ENCODE measurements at places on chromosomes 5 and 9.

DNA sequence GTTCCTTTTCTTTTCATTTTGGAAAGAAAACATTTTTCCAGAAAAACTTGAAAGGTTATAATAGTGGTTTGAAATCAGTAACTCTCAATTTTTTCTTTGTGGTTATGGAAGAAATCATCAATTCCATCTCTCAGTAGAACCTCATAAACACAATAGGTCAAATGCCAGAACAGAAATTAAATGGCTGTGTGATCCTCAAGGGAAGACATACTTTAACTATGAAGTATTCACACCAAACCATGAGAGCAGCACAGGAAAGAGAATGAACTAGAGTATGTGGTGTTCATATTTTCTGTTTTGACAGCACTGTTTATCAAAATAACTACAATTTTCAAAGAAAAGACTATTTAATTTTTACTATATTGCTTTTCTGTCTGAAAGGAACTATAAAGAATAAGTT, 29.7 kb upstream of the EFNA5 start:
- no peak for DNase-seq

GRCh38 chr9:87337335-87338087, 160.2 kb upstream of the DAPK1 start:
- no peak for DNase-seq

- DNase-seq, result no peak
Measured at GRCh38 chr5:158780656-158781237, 319.0 kb downstream of the EBF1 start.

DNA sequence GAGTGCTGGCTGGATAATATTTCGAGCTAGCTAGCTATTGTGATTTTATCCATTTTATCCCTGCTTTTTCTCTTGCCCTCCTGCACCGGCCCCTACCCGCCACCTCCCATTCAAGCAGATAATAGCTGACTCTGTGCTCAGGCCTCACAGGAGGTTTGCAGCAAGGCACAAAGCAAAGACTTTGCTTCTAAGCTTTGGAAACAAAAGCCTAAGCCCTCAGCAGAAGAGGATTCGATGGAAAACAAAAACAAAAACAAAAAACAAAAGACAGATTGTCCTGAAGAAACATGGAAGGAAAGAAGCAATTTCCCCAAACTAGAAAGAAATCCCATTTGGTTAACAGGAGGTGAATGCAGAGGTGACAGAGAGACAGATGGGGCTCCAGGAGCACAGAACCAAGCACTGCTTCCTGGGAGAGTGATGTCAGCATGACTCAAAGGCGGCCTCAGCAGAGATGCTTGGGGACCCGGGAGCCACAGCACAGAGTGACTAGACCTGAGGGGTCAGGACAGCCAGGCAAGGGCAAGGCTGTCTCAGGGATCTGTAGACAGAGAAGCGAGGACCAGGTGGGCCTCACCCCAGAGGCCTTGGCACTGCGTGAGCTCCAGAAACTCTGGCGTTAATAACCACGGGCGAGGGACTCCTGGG, 28.4 kb downstream of the MTX3 start:
- no peak for DNase-seq

DNA sequence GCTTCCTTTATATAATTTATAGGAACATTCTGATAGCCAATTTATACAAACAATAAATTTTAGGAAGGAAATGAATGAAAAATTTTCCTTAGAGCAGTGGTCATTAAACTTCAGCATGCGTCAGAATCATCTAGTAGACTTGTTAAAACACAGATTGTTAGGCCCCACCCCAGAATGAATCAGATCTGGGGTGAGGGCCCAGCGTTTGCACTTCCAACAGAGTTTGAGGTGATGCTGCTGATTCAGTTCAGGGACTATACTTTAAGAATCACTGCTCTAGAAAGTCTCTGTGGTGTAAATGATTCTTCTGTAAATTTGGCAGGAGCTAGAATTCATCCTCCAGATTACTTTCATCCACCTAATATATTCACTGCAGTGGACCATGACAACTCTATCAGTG, 80.4 kb downstream of the SLC12A2 start:
- no peak for DNase-seq

DNA sequence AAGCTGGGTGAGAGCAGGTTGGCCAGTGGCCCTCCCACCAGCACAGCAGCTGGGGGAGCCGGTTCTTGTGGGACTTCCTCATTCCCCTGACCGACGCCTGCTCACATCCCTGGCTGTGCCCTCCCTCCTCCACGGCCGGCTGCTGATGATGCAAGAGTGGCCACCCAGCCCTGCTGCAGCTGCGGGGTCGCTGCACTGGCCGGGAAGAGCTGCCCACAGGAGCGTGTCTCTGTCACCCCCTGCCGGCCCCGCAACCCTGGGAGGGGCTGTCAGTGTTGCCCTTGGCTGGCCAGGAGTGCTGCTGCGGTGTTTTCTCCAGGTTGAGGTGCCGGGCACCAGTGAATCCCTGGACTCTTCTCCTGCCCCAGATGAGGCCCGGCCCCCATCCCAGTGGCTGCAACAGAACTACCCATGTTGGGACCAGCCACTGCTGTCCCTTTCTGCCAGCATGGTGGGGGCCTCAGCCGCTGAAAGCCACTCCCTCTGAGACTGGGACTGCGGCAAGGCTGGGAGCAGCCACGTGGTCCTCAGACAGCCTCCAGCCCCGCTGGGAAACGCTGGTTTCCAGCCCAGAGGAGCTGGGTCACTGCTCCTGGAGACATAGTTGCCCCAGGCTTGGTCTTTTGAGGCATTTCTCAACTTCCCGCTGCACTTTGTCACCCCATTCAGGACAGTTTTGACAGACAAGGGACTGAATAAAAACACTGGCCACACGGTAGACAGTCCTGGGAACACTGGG, 739 bp downstream of the CARD9 start:
- peak; percentile 60 for DNase-seq

- no peak for DNase-seq
Measured at GRCh38 chr5:179167871-179168451, 107.8 kb downstream of the ZNF354C start.

DNA sequence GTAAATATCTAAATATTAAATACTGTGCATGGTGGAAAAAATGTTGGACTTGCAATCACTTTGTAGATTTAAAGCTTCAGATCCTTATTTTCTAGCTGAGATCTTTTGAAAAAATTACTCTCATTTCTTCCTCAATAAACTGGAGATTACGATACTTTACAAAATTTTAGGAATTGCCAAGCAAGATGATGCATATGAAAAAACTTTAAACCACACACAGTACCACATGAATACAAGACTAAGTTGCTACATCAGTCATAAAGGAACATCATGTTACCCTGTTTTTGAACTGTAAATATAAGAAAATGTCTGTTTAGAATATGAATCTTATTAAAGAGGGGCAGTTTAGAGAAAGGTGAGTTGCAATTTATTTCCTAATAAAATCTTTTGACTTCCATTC, 703.6 kb upstream of the NUDT12 start:
- DNase-seq, result no peak

- DNase-seq, result no peak
Measured at GRCh38 chr9:120587328-120587727, 7.4 kb upstream of the CDK5RAP2 start.

GRCh38 chr9:135661816-135662560, 1.1 kb upstream of the LCN9 start:
- no peak for DNase-seq

DNA sequence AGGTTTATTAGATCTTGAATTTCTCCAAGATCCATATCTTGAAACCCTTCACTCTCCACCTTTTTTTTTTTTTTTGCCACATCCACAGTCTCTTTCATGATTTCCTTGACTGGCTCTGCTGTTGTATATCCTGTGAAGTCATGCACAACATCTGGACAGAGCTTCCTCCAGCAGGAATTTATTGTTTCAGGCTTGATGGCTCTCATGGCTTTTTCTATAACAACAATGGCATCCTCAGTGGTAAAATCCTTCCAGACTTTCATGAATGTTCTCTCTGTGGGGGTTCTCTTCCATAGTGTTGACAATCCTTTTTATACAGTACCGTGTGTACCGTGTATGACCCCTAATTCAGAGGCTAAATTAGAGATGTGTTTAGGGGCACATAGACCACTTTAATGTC, 24.0 kb downstream of the RANBP17 start:
- no peak for DNase-seq

DNA sequence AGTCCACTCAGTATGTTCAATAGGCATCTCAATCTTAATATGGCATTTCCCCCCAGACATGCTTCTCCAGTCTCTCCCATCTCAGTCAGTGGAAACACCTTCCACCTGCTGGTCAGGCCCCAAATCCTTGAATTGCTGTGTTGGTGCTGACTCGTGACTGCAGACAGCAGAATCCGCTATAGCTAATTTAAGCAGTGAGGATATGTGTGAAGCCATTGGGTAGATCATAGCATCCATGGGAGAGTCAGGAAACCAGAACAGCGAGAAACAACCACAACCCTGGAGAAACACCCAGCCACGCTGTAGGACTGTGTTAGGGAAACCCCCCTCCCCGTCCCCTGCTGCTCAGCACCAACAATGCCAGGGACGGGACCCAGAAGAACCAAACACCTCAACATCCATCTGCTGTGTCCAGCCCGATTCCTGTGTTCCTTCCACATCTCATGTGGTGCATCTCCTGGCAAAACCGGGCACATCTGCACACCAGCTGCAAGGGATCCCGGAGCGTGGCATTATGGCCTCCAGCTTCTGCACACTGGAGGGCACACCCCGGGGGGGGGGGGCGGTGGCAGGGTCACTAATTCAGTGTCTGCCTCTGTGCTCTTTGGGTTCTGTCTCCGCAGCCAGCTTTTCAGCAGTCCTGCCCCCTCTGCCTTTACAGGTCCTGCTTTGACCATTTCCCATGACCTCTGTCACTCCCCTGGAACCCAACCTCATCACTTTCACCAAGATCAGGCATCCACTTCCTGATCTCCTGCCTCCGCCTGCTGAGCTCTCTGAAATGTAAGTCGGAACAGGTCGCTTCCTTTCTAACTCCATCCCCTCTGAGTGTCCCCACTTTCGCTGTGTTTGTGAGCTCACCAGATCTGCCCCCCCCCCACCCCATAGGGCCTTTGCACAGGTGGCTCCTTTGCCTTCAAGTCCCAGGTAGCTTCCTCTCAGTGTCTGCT, 2.4 kb upstream of the PLEKHG4B start:
- no peak for DNase-seq

DNA sequence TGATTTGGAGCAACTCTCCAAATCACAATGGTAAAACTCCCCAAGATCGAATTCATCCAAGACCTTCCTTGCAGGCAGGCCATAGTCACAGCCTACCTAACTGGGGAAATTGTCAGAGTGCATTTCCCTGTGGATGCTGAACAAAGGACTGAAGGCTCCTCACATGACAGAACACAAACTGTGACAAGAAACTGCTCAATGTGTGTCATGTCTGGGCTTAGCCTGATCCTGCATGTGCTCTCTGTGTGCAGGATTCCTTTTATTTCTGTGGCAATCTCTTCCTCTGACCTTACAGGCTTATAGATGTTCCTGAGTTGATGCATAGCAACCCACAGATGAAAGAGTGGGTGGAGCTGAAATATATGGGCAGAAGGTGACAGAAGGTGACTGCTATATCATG, 465.8 kb downstream of the ICE1 start:
- DNase-seq, result no peak

DNA sequence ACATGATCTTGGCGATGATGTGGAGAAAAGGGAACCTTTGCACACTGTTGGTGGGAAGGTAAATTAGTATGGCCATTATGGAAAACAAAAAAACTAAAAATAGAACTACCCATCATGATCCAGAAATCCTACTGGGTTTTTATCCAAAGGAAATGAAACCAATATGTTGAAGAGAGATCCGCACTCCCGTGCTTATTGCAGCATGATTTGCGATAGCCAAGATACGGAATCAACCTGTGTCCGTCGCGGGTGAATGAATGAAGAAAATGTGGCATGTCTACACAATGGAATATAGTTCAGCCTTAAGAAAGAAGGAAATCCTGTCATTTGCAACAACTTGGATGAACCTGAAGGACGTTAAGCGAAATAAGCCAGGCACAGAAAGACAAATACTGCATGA, 84.5 kb downstream of the TTLL11 start:
- no peak for DNase-seq

DNA sequence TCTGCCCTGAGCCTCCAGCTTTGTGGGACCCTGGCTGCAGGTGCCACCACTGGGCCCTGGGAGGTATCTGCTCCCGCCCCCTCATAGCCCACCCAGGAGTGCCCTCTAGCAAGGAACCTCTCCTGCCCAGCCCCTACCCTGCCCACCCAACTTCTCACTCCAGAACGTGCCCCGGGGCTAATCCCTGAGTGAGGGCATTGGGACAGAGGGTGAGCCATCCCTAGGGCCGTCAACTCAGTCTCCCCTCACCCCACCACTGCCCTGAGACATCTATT, 2.7 kb upstream of the RASGEF1C start:
- DNase-seq, result no peak

DNA sequence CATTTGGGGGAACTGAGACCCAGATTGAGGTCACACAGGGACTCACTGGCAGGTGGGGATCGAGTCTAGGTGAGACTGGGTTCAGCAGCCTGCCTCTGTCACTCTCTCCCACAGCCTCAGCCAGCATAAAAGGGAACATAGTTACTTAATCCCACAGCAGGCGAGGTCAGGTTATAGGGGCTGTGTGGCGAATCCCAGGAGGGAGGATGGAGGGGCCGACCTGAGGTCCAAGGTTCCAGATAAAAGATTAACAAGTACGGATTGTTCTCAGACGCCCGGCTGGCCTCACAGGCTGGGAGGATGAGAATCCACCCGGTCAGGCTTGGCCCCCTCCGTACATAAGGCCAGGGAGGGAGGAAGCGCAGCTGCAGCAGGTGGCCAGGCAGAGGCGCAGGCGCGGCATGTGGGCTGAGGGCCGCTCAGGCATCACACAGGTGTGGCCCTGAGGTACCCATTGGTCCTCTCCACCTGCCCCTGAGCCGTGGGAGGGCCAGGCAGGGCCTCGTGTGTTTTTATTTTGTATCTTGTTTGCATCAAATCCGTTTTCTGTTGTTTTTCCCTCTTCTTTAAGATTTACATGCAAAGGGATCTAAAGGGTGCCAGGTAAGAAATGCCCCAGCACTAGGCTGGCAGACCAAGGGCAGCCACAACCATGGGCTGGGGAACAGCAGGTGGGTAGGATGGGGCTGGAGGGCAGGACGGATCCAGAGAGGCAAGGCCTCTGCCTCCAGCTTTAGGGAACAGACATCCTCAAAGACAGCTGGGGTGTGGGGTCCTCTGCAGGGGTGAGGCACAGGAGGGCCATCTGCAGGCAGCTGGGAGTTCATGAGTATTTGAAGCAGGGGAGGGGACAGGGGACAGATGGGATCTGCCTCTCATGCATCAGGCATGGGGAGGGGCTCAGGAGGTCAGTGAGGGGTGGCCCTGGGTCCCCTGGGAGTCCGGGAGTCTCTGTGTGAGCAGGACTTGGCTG, 3.6 kb downstream of the SUSD3 start:
- peak; percentile 18 for DNase-seq

DNA sequence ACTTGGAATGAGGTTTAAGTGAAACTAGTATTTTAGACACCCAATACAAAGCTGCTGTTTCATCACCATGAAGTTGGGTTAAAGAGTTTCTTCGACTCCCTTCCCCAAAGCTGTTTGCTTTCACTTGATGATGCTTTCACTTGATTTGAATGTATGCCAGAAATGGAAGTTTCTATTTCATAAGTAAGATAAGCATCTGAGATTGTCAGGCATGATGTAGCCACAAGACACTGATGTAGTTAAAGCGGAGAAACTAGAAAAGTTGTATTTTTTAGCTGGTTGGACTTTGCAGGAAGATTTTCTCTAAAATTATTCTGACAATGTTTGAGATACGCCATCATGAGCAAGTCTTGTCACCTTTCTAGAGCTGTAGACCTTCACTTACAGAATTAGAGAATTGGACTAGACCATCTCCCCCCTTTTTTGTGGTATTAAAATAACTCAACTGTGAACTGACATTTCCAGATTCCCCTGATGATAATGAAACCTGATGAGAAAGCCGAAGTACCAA, 20.0 kb downstream of the MOCS2 start:
- DNase-seq, result no peak

All from NCI-H1694 (cell line).